ENCODE measurements at places on chromosomes 5 and 9. TPM values are rescaled to one million over a fixed set of nuclear protein-coding genes. Genes with fewer than 3 reads are reported as not detected.

BNC2 gene
- 8.9 TPM for total RNA-seq

RMND5B gene
- 22.1 TPM for total RNA-seq

CREB3 gene
- 74.7 TPM for total RNA-seq

PRSS3 gene
- total RNA-seq: 19.8 TPM

AFAP1L1 gene
- 72.3 TPM for total RNA-seq

LECT2 gene
- not detected for total RNA-seq

POLR3G gene
- 16.7 TPM for total RNA-seq

ARL10 gene
- total RNA-seq: 6.7 TPM

CD74 gene
- total RNA-seq: 12.0 TPM

LRRC14B gene
- total RNA-seq: not detected

LRRC19 gene
- total RNA-seq: not detected

GABRA1 gene
- total RNA-seq: not detected

TMEM174 gene
- not detected for total RNA-seq

LEAP2 gene
- total RNA-seq: not detected

BAAT gene
- total RNA-seq: not detected

MYORG gene
- total RNA-seq: 7.4 TPM

CD72 gene
- not detected for total RNA-seq

FOXD1 gene
- total RNA-seq: 0.05 TPM

DNAJC21 gene
- total RNA-seq: 20.7 TPM

NSA2 gene
- total RNA-seq: 101 TPM

FGFR4 gene
- total RNA-seq: 1.7 TPM

C5orf52 gene
- not detected for total RNA-seq

MAST4 gene
- total RNA-seq: 35.0 TPM

GPRIN1 gene
- total RNA-seq: 8.8 TPM

GLIPR2 gene
- total RNA-seq: 26.0 TPM

SVEP1 gene
- total RNA-seq: not detected

GZMA gene
- not detected for total RNA-seq

SCGB3A1 gene
- not detected for total RNA-seq

ZNF300 gene
- 3.4 TPM for total RNA-seq

GPR150 gene
- total RNA-seq: 1.9 TPM
